ENCODE measurements at places on chromosomes 5 and 9.

DNA sequence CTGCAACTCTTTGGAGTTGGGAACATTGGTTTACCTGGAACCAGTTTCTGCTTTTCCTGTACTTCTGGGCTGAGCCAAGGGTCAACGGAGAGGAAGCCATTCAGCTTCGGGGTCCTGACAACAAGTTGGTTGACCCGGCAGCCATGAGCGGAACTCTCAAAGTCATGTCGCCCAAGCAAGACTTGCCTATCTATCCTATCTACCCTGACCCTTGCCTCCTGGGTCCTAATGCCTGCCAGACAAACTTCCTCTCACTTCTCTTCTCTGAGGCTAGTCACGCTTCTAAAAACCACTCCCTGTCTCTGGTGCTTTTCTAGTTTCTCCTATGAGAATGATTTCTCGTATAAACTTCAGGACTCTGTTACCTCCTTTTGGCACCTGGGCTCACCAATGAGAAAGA lies 44.7 kb upstream of the CRHBP start:
- H3K27ac ChIP-seq = no peak overlapping the region
- H3K4me1 ChIP-seq = no peaks in the 10 kb centered on the region
- no peak overlapping the region for H3K4me3 ChIP-seq
- no peak for DNase-seq

GRCh38 chr5:63935103-63935502 lies 27.1 kb downstream of the HTR1A start:
- DNase-seq = no peak
- no peaks in the 10 kb centered on the region for H3K4me1 ChIP-seq
- H3K27ac ChIP-seq = no peak overlapping the region
- no peak overlapping the region for H3K4me3 ChIP-seq

DNA sequence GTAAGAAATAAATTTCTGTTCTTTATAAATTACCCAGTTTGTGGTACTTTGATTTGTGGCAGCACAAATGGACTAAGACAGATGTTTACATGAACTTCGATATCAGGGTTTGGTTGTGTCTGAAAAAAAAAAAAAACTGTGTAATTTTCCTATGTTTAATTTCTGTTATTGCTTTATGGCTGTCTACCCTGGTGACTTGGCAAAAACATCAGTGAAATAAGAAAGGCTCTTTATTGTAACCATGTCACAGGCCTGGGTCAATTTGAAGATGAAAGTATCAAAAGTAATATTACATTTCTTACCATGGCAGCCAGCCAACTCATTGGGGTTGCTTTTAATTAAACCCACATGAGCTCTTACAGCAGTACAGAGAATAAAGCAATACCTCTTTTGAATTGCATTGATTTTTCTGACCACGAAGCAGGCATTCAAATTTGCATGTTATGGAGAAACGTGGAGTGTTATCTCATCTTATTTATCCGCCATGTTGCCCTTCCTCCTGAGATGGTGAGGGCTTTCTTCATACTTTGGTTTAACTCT lies 20.6 kb upstream of the SV2C start:
- H3K36me3 ChIP-seq = no peaks in the 10 kb centered on the region
- H3K27me3 ChIP-seq = no peaks in the 10 kb centered on the region
- H3K4me3 ChIP-seq = no peak overlapping the region
- no peak overlapping the region for H3K27ac ChIP-seq
- no peaks in the 10 kb centered on the region for H3K4me1 ChIP-seq

DNA sequence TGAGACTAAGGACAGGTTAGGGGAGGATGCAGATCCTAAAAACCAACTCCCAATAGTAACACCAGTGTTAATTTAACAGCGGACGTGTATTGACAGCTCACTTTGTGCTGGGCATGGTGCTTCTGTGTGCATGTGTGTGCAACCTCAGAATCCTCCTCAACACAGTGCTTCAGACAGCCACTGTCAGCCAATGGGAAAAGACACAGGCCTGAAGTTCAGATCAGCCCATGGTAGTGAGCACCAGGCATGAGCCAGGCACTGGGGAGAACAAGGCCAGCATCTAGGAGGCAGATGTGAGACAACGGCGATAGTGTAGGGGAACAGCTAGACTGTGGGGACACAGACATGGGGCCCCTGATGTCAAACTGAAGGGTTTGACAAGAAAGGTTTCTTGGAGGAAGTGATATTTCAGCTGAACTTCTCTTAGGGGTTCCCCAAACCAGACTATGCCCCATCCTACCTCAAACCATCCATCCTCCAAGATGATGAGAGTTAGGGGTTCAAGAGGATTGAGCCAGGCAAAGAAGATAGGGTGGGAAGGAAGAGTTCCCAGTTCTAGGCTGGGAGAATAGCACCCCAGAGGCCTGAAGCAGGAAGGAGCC lies 71.5 kb upstream of the PSD2 start:
- no peak overlapping the region for H3K4me3 ChIP-seq
- no peaks in the 10 kb centered on the region for H3K36me3 ChIP-seq
- H3K27me3 ChIP-seq = no peaks in the 10 kb centered on the region
- DNase-seq = no peak

DNA sequence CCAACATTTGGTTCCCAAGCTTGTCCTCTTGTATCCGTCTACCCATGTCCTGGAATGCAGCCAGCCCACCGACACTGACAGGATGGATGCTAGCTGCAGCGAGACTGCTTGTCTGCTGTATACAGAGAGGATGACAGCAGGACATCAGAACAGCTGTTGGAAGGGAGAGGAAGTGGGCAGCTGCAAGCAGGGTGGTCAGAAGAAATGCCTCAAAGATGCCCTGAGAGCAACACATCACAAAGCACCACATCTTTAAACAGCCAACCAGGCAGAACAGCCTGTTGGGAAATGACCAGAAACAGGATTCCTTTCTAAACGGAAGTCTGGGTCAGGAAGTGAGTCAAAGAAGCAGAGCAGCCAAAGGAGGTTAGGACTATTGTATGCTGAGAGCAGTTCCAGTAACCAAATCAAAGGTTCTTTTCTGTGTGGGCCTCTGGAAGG lies 219.1 kb downstream of the NDUFS4 start:
- H3K4me1 ChIP-seq = no peaks in the 10 kb centered on the region
- H3K36me3 ChIP-seq = no peaks in the 10 kb centered on the region
- no peak overlapping the region for H3K4me3 ChIP-seq
- no peak for DNase-seq

DNA sequence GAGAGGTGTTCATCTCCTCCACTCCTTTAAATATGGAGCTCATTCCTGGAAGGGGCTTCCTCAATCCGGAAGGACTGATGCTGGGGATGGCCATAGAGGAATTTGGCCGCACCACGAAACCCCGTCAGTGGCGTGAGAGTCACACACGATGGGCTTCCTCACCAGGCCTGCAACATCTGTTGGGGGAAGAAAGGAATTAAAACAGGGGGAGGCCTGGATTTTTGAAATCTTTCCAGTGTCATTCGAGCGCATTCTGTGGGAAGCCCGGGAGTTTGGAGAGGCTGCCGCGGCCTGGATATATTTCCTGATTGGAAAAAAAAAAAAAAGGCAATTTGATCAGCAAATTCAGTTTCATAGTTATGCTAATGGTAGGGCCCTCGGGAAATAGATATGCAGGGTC lies 76.3 kb upstream of the ORM1 start:
- H3K4me3 ChIP-seq = no peak overlapping the region
- peaks cover 6% of the 10 kb centered on the region for H3K27me3 ChIP-seq
- H3K4me1 ChIP-seq = no peaks in the 10 kb centered on the region
- DNase-seq = no peak

- no peak overlapping the region for H3K27ac ChIP-seq
- H3K36me3 ChIP-seq = no peaks in the 10 kb centered on the region
- no peaks in the 10 kb centered on the region for H3K27me3 ChIP-seq
Observed at GRCh38 chr9:120376101-120376500, 203.9 kb downstream of the CDK5RAP2 start.

GRCh38 chr5:58407042-58407719 lies 52.7 kb downstream of the PLK2 start:
- H3K4me1 ChIP-seq = peaks cover 58% of the 10 kb centered on the region
- H3K27ac ChIP-seq = peak overlapping the region; percentile 87
- no peak overlapping the region for H3K4me3 ChIP-seq
- peak; percentile 27 for DNase-seq
- no peaks in the 10 kb centered on the region for H3K27me3 ChIP-seq

GRCh38 chr9:81758123-81758797 lies 68.9 kb upstream of the TLE1 start:
- no peaks in the 10 kb centered on the region for H3K4me1 ChIP-seq
- H3K4me3 ChIP-seq = no peak overlapping the region
- H3K27ac ChIP-seq = no peak overlapping the region
- no peaks in the 10 kb centered on the region for H3K36me3 ChIP-seq
- H3K27me3 ChIP-seq = no peaks in the 10 kb centered on the region

GRCh38 chr5:109756543-109757185 lies 66.9 kb downstream of the MAN2A1 start:
- no peak for DNase-seq
- H3K27ac ChIP-seq = no peak overlapping the region
- no peak overlapping the region for H3K4me3 ChIP-seq
- no peaks in the 10 kb centered on the region for H3K36me3 ChIP-seq
- no peaks in the 10 kb centered on the region for H3K27me3 ChIP-seq

DNA sequence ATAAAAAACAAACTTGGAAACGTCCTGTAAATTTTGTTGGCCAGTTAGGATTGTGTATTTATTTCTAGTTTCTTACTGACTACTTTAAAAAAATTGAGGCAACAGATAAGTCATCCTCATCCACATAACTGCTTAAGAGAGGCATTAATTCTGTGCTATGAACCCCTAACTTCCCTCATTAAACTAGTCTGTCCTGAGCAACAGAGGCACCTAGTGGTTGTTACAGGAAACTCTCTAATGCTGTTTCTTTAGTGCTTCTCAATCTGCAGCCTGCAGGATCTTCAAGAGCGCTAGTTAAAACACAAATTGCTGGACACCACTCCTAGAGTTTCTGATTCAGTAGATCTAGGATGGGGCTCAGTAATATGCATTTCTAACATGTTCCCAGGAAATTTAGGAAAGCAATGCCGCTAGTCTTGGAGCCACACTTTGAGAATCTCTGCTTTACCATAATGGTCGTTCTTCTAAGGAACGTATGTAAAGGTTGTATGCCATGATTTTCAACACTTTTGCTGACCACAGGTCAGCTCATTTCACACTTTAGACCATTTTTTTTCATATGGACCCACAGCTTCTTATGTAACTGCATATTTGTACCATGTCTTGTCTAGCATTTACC lies 410.1 kb upstream of the SMARCA2 start:
- H3K36me3 ChIP-seq = no peaks in the 10 kb centered on the region
- H3K4me3 ChIP-seq = no peak overlapping the region
- DNase-seq = no peak
- H3K27me3 ChIP-seq = no peaks in the 10 kb centered on the region

DNA sequence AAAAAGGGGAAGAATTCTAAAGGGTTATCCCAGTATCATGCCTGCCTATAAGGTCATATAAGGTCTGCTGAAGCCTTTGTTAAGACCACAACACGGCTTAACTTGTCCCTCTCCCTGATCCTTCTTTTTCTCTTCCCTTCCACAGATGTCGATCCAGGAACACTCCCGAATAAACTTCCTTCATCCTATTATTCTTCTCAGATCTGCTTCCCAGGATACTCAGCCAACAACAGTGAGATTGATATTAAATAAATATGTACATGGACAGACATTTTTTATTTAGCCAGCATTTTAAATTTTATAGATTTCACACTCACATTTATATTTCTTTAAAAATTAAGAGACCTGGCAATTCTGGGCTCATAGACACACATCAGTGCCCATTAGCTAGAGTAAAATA lies 44.1 kb downstream of the DPYSL3 start:
- no peak for DNase-seq
- no peaks in the 10 kb centered on the region for H3K4me1 ChIP-seq
- H3K27me3 ChIP-seq = no peaks in the 10 kb centered on the region
- H3K4me3 ChIP-seq = no peak overlapping the region

GRCh38 chr9:2679011-2679410 lies 38.3 kb upstream of the KCNV2 start:
- H3K4me1 ChIP-seq = no peaks in the 10 kb centered on the region
- H3K27me3 ChIP-seq = no peaks in the 10 kb centered on the region
- no peak overlapping the region for H3K4me3 ChIP-seq
- no peak for DNase-seq
- no peaks in the 10 kb centered on the region for H3K36me3 ChIP-seq
- H3K27ac ChIP-seq = no peak overlapping the region

DNA sequence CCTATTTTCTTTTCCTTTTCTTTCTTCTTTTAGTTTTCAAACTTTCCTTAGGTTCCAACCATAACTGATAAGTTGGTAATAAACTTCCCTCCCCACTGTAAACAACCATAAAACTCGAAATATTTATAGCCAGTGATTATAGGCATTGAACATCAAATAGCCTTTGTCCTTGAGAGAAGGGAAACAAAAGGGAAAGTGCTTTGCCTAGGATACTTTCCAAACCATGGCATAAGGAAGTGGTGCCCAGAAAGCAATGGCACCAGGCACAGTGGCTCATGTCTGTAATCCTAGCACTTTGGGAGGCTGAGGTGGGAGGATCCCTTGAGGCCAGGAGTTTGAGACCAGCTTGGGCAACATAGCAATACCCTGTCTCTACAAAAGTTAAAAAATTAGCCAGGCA lies 11.9 kb upstream of the PDLIM4 start:
- no peak for DNase-seq
- no peak overlapping the region for H3K4me3 ChIP-seq
- no peaks in the 10 kb centered on the region for H3K27me3 ChIP-seq
- H3K4me1 ChIP-seq = peaks cover 10% of the 10 kb centered on the region
- H3K36me3 ChIP-seq = no peaks in the 10 kb centered on the region

- H3K27ac ChIP-seq = no peak overlapping the region
- H3K4me3 ChIP-seq = no peak overlapping the region
- H3K36me3 ChIP-seq = no peaks in the 10 kb centered on the region
- no peak for DNase-seq
- H3K4me1 ChIP-seq = no peaks in the 10 kb centered on the region
- H3K27me3 ChIP-seq = peaks cover 3% of the 10 kb centered on the region
Observed at GRCh38 chr5:164233791-164234190, 728.4 kb downstream of the MAT2B start.

DNA sequence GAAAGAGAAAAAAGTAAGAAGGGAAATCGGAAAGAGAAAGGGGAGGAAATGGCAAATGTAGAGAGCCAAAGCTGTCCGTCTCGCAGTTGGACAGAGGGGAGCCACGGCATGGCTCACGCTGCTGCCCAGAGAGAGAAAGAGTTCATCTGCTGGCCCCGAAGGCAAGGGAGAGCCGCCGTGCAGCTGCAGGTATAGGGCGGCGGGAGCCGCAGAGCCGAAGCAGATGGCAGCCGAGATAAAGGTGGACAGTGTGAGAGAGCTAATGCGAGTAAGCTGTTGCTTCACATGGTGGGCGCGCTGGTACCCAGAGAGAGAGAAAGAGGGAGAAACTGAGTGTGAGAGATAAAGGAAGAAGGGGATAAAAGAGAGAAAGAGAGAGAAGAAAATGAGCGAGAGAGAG lies 188.4 kb upstream of the PPP1R26 start:
- H3K4me3 ChIP-seq = no peak overlapping the region
- H3K27ac ChIP-seq = no peak overlapping the region
- no peaks in the 10 kb centered on the region for H3K4me1 ChIP-seq
- no peak for DNase-seq
